Left colon (tissue), 2 donors: ENCODE measurements at places on chromosomes 7 and 10. TPM values are rescaled to one million over a fixed set of nuclear protein-coding genes. Genes with fewer than 3 reads are reported as not detected.

DNA sequence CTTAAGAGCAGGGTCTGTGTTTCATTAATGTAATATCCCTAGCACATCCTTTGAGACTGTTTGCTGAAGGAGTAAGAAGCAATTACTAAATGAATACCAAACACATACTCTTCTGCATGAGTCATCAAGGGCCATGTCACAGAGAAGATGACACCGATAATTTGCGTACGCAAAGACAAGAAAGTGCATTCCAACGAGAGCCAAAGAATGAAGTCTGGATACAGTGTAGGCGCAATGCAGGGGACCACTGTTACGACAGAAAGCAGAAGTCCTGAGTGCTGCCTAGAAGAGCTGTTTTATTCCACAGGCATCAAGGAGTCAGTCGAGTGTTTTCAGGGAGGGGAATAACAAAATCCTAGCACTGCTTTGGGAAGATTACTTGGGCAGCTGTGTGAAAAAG is 62.7 kb downstream of the VPS41 start:
- no peak for DNase-seq

DNA sequence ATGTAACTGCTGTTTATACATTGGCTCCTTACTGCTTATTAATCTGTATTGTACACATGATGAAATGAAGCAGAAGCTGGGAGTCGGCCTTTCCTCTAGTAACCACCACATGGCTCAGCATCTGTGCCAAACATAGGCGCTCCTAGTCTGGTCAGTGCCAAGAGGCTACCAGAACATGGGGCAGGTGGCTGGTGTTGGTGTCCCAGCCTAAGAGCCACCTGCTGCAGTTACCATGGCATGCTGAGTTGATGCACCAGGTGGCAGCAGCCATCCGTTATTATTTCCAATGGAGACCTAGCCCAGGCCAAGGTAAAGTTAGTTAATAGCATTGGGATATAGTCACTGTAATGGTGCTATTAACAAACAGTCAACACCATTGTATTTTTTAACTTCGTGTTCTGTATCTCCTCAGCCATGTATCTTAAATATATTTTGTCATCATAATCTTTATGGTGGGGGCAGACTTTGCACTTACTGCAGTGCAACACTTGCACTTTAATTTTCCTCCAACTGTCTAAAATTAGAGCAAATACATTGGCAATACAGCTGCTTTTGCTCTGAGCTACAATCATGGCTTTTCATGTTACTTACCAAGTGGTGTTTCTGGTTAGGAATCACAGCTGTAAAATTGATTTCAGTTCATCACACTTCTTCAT is 33.1 kb downstream of the HBP1 start:
- no peak for DNase-seq

DNA sequence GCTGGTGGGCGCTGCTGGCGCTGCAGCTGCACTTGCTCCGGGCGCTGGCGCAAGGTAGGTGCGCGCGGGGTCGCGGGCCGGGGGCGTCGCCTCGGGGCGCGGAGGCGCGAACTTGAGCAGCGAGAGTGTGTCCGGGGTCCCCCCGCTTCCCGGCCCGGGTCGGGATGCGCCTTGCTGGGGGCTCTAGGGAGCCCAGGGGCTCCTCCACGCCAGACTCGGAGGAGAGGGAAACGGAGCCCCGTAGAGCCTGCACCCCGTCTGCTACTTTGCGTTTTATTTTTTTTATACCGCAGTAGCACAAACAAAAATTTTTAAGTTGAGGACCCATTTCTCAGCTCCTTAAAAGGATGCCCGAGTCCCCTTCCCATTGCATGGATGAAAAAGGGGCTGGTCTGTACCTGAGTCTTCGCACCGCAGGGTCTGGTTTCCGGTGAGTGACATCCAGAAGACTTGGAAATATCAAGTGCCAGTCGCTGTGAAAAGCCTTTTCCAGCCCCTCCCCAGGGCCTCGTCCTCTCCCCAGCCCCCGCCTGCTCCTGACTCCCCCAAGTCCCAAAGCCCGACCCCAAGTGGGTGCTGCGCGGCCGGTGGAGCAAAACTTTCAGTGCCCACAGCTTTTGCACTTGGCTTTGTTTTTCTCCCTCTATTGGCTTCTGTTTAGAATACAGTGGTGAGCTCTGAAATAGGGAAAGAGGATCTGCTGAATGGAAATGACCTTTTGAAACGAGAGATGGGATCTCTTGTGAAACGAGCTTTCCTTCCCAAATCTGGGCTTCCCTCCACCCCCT is 973 bp downstream of the SDK1 start:
- DNase-seq: no peak

GRCh38 chr10:76885816-76886215 is 751.8 kb downstream of the KCNMA1 start:
- DNase-seq: peak; percentile 43

MKI67 gene
- 39.5 TPM for total RNA-seq

- no peak for DNase-seq
Measured at GRCh38 chr10:79483948-79484347, 28.4 kb upstream of the EIF5AL1 start.

- peak; percentile 61 for DNase-seq
Measured at GRCh38 chr7:26061678-26062603, 90.1 kb upstream of the NFE2L3 start.

- DNase-seq: no peak
Measured at GRCh38 chr10:63707254-63707910, 186.2 kb downstream of the REEP3 start.

DNA sequence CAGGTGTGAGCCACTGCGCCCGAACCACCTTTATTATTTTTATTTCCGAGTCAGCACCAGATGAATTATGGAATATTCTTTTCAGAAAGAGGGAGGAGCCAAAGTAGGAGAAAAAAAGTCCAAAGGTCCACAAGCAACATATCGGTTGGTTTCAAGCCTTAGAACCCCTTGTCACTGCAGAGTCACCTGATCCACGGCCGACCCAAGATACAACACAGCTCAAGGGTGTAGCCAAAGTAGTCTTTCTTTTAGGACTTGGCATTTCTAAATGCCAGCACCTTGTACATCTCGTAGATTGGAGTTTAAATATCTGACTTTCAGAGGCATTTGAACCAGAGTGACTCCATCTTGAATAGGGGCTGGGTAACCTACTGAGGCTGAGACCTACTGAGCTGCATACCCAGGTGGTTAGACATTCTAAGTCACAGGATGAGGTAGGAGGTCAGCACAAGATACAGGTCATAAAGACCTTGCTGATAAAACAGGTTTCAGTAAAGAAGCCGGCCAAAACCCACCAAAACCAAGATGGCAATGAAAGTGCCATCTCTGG is 113.9 kb upstream of the ANLN start:
- DNase-seq: no peak

ZNF22 gene
- total RNA-seq: 9.8 TPM

SEMA3E gene
- 1.4 TPM for total RNA-seq

- no peak for DNase-seq
Measured at GRCh38 chr10:94358480-94358879, 4.3 kb downstream of the NOC3L start.

DNA sequence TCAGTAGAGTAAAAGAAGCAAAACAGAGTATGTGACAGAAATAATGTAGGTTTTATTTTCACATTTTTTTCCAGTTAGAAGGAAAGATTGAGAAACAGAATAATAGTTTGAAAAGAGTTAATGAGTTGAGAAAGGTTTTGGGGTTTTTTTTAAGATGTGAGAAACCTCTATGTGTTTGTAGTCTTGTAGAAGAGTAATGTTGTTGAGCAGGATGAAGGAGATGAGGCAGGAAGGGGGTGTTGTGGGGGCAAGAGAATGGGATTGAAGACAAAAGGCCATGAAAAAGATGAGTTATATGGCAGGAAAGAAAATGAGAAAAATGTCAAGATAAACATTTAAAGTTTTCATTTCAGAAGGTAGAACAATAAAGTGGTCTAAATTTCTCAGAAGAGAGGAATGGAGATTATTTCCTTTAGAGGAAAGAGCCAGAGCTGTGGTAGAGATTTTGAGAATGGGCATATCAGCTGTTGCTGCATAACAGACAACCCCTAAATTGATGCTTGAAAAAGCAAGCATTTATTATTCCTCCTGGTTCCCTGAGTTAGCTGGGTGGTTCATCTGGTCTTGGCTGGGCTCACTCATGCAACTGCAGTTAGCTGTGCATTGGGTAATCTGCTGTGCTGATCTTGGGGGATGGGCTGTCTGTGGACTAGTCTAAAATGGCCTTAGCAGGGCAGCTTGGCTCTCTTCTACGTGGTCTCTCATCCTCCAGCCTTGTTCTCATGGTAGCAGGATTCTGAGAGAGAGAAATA is 27.1 kb downstream of the PCGF5 start:
- no peak for DNase-seq

- DNase-seq: peak; percentile 54
Measured at GRCh38 chr10:96395931-96396877, 37.4 kb upstream of the OPALIN start.

DNA sequence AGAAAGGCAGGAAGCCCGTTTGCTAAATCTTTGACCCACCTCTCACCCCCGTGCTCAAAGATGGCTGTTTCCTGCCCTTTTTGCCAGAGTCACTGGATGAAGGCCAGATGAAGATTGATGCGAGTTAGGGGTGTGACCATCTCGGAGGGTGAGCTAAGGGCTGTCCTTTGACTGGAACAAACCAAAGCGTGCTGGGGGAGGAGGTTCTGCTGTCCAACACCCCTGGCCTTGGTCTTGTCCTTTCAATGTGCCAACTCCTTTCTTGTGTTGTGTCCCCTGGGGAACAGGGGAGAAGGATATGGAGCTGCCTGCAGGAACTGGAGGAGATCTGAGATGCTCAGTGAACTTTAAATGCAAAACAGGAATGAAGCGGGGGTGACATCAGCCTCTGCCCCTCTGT is 90.3 kb upstream of the ADAM12 start:
- no peak for DNase-seq

DNA sequence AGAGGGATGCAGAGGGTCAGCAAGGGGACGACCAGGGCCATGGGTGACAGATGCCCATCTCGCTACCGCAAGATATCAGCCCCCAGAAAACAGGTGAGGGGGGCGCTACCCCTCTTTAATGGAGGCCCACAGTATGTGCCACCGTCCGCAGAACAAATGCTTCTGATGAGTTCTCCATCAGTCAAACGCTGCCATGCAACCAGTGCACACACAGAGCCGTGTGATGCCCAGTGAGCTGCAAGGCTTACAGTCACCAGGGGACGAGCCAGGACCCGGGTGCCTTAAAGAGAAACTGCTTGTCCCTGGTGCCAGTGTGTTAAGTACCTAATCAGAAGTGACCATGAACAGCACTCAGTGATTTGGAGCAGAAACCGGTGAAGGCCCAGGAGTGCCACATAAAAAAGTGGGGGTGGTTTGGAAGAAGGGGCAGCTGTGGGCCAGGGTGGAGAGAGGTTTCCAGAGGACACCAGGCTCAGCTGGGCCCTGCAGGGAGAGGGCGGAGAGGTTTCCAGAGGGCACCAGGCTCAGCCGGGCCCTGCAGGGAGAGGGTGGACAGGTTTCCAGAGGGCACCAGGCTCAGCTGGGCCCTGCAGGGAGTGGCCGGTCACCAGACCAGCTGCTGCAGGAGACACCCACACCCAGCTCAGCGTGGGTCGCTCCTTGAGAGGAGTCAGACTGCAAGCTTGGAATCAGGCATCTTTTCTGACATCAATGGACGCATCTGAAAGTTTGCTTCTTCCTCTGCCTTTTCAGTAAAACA is 50.9 kb downstream of the TCERG1L start:
- no peak for DNase-seq

DNA sequence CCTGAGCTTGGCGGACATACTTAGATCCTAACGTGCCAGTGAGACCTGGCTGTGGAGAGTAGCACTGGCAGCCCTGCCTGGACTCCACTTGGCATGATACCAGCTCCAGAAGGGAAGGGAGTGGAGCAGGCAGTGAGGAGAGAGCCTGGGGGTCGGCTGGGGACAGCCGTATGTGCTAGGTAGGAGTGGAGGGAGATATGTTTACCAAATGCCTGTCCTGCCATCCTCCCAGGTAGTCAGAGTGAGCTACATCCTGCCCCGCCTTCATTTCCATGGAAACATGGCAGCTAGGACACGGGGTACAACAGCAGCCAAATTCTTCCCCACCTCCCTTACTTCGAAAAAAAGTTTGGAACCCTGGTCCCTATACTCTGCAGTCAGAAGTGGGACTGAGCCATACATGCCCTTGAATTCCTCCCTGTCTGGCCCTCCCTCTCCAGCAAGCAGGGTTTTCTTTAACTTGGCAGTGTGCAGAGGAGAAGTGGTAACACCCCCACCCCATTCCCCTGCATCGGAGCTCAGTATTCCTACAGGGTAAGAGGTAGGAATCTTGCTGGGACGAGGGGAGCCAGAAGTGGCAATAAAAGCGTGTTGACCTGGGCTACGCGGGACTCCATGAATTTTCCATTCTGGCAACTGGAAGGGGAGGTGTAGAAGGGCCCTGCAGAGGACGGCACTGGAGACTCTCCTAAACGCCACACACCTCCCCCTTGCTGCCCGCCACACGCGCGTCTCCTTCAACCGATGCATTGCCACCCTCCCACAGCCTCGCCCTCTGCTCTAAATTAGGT is 20.0 kb upstream of the SMO start:
- DNase-seq: no peak

- DNase-seq: no peak
Measured at GRCh38 chr7:74993121-74993520, 28.6 kb downstream of the CASTOR2 start.

UPK3B gene
- total RNA-seq: 2.5 TPM
